ENCODE measurements at places on chromosomes 16 and 17.

- DNase-seq: no peak
Observed at GRCh38 chr16:84380405-84380804, 12.1 kb downstream of the ATP2C2 start.

GRCh38 chr17:43661699-43662412 is at the start of gene MEOX1:
TSS of gene MEOX1 (minus strand) at chr17:43661922. CDS start at chr17:43661534, 388 bp downstream.
- DNase-seq: no peak

DNA sequence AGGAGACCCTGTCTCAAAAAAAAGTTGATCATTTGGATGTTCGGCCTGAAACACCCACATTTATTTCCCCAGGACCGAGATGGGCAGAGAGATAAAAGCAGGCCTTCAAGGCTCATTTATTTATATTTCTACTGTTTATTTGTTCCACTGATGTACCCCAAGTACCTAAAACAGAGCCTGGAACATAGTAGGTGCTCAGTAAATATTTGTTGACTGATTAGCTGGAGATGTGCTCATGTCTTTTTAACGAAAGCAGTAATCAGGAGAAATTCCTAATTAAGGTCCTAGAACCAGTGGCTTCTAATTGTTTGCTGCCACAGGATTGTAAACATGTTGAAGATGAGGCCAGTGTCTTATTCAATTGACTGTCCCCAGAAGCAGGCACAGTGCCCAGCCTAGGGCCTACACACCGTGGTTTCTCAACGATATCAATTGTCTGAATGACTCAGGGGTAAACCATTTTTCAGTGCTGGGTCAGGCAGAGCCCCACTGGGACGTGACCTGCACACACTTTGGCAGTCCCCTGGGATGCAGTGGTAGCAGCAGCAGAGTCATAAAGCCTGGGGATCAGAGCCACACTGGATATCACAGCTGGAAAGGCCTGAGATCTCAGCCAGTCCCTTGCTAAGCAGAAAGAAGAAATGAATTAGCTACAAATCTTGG is 34.8 kb downstream of the SOST start:
- DNase-seq: no peak

DNA sequence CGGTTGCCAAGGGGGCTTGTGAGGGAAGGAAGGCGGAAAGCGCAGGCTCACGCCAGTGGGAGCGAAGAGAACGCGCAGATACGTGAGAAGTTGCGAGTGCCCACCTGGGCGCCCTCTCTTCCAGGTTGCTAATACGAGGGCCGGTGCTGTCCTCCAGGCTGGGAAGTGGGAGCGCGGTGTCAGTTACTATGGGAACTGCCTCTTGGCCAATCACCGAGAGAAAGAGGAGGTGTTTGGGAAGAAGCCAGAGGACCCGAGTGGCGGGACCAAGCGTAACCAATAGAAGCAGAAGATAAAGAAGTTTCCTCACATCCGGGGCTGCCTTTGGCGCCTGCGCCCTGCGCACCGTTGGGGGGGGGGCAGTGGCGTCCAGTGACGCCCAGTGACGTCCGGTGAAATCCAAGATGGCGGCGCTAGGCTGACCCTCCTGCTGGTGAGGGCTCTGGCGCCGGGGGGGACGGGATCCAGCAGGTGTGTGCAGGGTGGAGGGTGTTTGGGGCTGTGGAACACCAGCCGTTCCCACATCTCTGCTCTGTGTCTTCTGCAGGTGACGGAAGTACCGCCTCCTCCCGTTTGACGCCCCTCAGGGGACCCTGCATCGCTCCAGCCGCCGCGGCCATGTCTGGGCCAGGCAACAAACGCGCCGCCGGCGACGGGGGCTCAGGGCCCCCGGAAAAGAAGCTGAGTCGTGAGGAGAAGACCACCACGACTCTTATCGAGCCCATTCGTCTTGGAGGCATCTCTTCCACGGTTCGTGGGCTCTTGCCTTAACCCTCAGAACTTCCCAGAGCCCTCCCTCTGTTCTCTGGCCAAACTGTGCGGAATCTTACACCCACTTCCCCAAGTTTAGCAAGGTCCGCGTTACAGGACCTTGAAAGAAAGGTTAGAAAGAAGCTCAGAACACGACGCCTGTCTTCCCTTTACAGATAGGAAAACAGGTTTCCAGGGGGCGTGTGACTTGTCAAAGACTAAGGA is at the start of the genes CFAP119 and RNF40:
Gene CFAP119, minus strand, starts transcription at position 135 of the 975 bp plus-strand sequence. CDS start 314 bp downstream, outside the sequence.
Gene RNF40, plus strand, starts transcription at position 395 of the 975 bp plus-strand sequence. Its CDS starts 224 bp downstream, at position 619.
- DNase-seq: peak; percentile 97

GRCh38 chr16:8887952-8888560 is 5.9 kb downstream of the LITAFD start:
- no peak for DNase-seq

- DNase-seq: no peak
Observed at GRCh38 chr17:75755990-75756389, 9.0 kb downstream of the GALK1 start.

DNA sequence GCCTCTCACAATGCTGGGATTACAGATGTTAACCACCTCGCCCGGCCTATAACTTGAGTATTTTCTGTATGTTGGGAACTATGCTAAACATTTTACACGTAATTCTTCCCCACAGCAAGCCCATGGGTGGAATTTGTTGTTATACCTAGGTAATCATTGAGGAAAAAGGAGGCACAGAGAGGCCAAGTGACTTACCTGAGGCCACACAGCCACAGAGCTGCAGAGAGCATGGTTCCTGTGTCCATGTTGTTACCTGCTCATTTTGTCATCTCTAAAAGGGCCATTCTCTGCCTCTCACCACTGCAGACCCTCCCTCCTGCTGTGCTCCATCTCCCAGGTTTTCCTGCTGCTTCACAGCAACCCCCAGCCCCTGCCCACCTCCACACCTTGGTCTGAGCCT is 135.5 kb downstream of the ABCC1 start:
- DNase-seq: no peak

GRCh38 chr17:2825253-2825970 is 29.2 kb downstream of the RAP1GAP2 start:
- no peak for DNase-seq

- DNase-seq: no peak
Observed at GRCh38 chr16:22694887-22695382, 119.0 kb upstream of the HS3ST2 start.

GRCh38 chr16:52713740-52714139 is 166.8 kb upstream of the TOX3 start:
- no peak for DNase-seq

GRCh38 chr17:79414063-79414792 is 196.6 kb downstream of the RBFOX3 start:
- no peak for DNase-seq

DNA sequence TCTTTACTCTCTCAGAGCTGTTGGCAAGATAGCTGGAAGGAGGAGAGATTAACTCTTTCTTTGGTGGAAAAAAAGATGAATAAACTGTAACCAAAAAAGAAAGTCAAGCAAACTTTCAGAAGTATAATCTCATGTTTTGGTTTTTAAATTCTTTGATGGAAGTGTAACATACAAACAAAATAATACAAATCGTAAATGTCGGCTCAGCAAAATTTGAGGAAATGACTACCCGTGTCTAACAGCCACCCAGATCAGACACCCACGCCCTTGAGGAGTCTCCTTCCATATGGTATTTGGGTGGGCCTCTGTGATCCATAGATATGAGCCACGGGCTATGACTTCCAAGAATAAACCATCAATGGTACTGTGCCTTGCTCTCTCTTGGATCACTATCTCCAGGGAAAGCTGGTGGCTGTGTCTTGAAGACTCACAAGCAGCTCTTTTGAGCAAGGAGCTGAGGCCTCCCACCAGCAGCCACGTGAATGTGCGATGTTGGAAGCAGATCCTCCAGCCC is 9.6 kb upstream of the CD300C start:
- DNase-seq: no peak

- DNase-seq: no peak
Observed at GRCh38 chr17:47736501-47737495, 3.8 kb downstream of the TBX21 start.

GRCh38 chr17:343211-343610 is 9.4 kb downstream of the RPH3AL start:
- DNase-seq: no peak

DNA sequence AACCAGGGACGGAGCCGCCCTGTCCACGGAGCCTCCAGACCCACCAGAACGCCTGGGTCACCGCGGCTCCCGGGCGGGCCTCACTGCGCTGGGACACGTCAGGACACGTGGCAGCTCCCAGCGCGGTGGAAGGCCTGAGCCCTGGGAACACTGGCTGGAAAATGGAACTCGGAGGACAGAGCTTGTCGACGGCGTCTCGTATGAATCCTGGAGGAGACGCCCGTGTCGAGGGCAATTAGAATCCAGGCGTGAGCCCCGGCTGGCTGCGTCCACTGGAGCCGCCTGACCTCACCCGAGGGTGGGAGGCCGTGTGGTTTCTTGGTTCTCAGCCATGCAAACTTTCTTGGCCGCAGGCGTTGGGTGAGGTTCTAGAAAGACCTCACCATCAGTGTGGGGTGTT is 173.9 kb downstream of the LAT start:
- DNase-seq: no peak

DNA sequence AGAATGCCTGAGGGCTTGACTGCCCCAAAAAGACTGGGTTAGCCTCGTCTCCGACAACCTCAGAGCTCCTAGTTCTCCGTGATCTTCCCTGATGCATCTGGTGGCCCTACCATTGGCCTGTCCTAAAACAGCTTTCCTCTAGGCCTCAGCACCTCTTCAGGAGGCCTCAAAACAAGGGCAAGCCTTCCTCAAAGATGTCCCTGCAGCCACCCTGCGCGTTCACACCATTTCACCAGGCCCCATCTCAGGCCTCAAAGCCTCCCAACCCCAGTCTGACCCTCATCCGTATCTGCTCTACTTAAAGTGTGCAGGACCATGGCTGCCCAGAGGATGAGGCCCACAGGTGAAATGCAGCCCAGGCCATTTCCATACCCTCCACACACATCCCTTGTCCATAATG is 7.4 kb downstream of the ALOXE3 start:
- no peak for DNase-seq

DNA sequence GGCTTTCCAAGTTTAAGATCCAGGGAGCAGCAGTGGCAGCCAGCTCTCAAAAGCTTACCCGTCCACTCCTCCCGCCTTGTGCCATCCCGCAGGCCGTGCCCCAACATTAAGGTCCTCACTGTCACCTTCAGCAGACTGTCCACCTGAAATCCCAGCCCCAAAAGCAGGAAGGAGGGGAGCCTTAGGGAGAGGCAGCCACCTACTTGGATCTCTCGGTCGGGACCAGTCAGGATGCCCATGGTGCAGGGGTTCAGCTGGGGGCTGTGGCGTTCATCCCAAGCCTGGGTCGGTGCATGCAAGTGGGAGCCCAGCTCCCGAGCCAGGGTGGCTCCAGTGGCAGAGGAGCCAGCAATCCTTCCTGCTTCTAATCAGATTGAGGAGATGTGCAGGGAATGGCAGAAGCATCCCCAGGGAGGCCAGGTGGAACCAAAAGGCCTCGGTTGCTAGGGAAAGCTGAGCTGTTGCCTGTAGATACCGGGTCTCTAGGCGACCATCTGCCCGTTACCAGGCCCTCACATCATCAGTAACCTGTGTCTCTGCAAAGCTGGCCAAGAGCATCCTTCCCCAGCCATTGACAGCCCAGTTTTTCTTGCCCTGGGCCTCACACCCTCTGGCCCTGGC is 24.6 kb downstream of the CNGB1 start:
- no peak for DNase-seq

- peak; percentile 73 for DNase-seq
Observed at GRCh38 chr16:49350265-49351095, 23.1 kb upstream of the C16orf78 start.

DNA sequence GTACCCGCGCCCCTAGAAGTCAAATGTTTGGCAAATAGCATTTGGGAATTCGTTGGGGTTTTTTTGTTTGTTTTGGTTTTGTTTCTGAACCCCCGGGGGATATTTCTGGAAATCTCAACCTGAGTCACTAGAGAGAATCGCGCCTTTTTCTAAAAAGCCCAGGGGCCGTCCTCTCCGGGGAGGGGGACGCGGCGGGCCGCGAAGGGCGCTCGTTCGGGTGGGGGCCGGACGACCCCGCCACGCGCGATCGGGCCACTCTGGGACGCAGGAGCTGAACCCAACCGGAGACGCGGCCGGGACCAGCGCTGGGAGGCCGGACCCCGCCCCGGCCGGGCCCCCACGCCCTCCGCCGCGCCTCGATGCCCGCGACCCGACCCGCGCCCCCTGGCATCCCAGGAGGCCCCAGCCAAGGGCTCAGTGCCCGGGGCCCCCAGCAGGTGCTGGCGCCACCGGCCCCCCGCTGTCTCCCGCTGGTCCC is 302 bp downstream of the LITAF start:
- peak; percentile 26 for DNase-seq

DNA sequence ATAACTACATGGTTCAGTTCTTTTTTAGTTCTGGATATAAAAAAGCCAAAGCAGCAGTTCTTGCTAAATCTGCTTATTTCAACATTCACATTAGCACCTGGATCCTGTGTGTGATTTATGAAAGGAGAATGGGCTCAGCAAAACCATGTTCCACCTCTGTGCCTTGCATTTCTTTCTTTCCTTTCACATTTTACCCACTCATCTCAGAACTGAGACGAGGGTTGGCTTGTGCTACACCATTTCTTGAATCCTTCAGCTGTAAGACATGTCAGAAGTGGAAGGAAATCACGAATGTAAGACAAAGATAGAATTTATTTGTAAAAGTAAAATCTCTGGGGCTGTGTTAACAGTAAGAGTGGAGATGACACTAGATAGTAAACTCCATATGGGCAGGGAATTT is 1.2 kb upstream of the UTP6 start:
- DNase-seq: no peak

- DNase-seq: no peak
Observed at GRCh38 chr17:82791532-82791931, 39.7 kb downstream of the TBCD start.

- no peak for DNase-seq
Observed at GRCh38 chr16:1099189-1100083, 3.4 kb upstream of the C1QTNF8 start.

- DNase-seq: no peak
Observed at GRCh38 chr17:15954222-15954621, 9.3 kb downstream of the ADORA2B start.

- no peak for DNase-seq
Observed at GRCh38 chr16:78969721-78970120, 630.8 kb downstream of the MAF start.

GRCh38 chr16:81711657-81712319 is 67.3 kb upstream of the PLCG2 start:
- no peak for DNase-seq

DNA sequence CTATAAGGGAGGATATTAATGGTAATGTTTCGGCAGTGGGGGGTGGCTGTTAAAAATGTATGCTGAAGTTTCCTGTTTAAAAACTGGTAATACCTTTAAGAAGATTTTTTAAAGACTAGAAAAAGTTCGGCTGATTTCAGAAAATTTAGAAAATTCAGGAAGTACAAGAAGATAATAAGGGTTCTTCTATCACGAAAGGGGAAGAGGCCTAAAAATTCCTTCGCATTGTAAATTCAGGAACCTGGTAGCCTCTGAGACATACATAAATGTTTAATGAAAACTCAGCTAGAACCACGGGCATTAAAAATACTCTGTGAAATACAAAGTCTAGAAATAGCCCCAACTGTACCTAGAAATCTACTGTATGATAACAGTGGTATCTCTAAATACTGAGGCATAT is 181.2 kb downstream of the PARN start:
- no peak for DNase-seq

Measured in germinal center (tissue), 1 donor.